ENCODE measurements at places on chromosomes 11 and 22.

DNA sequence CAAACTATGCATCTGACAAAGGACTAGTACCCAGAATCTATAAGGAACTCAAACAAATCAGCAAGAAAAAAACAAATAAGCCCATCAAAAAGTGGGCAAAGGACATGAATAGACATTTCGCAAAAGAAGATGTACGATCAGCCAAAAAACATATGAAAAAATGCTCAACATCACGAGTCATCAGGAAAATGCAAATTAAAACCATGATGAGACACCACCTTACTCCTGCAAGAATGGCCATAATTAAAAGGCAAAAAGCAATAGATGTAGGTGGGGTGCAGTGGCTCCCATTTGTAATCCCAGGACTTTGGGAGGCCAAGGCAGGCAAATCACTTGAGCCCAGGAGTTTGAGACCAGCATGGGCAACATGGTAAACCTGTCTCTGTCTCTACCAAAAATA is 10.4 kb upstream of the OR10V1 start:
- DNase-seq, result no peak

- DNase-seq, result no peak
These were observed 14.5 kb downstream of the USP2 start for GRCh38 chr11:119366690-119367620.

- no peak for DNase-seq
These were observed 191.4 kb downstream of the DBX1 start for GRCh38 chr11:19968860-19969259.

DNA sequence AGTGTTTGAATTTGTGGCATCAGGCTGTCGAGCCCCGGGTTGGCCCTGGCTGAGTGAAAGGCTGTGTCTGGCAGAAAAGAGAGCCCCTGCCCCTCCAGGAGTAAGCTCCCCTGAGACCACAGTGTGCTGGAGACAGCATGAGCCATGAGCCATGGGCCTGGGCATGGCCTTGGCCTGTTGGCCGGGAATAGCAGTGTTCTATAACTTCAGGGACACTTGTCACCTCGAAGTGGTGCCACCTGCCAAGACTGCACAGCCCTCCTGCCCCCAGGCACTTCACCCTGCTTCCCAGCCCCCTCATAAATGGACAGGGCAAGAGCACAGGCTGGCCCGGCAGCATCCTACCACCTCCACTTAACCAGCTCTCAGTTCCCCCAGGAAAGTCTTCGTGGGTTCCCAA is 20.7 kb upstream of the SUSD2 start:
- DNase-seq, result no peak

- DNase-seq, result no peak
These were observed 451 bp downstream of the FHIP1B start for GRCh38 chr11:6233984-6234386.

GRCh38 chr11:102566112-102566511 is 35.6 kb upstream of the MMP7 start:
- DNase-seq, result no peak

DNA sequence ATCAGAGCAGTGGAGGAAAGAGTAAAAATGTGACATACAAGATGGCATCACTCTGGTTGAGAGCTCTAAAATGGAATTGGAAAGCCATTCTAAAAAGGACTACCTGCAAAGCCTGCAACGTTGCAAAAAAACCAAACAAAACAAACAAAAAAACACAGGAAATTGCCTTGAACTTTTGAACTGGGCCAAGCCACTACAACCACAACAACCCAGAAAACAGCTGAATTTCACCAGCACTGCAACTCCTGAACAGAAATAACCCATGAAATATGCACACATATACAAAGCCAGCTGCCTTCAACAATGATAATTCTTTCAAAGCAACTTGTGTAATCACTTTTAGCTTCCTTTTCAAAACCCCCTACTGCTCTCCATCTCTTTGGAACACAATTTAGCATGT is 326.6 kb upstream of the LRRC4C start:
- no peak for DNase-seq

DNA sequence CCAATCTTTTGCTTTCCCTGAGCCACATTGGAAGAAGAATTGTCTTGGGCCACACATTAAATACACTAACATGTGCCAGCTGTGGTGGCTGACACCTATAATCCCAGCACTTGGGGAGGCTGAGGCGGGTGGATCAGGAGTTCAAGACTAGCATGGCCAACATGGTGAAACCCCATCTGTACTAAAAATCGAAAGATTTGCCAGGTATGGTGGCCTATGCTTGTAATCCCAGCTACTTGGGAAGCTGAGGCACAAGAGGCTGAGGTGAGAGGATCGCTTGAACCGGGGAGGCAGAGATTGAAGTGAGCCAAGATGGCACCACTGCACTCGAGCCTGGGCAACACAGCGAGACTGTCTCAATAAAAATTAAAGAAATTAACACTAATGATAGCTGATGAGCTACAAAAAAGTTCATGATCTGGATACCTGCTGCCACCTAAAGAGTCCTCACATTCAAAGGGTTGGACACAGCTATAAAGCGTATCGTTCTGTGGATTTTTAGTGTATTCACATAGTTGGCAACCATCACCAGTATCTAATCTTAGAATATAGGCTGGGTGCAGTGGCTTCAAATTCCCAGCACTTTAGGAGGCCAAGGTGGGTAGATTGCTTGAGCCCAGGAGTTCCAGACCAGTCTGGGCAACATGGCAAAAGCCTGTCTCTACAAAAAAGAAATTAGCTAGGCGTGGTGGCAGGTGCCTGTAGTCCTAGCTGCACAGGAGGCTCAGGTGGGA is 3.4 kb upstream of the LDHC start:
- DNase-seq, result no peak

GRCh38 chr11:104678408-104678807 is 219.9 kb downstream of the CASP12 start:
- DNase-seq, result no peak

DNA sequence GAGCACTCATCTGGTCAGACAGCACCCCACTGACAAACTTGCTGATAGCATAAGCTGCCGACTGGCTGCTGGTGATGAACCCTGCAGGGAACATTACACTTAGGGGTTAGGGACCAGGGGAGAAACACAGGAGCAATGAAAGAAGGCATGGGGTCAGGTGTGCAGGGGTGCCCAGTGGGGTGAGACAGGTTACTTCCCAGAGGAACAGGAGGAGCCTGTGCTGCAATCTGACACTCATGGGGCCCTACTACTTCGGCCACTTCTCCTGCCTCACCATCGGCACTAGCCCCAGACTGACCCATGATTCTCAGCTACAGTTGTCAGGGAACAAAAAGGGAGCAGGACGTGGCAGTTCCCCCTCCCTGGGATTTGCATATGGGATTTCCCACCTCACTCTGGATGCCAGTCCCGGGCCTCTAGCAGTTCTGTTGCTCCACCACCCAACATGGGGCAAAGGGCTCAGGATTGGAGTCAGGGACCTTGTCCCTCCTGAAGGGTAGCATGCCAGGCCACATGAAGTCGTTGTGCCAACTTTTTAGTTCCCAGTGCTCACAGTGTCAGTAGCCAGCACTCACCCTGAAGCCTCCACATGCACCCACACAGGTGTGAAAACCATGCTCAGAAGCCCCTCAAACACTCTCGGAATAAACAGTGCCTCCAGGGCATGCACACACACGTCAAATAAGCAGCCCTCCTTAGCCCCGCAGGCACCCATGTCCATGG is 2.2 kb downstream of the SLC37A4 start:
- no peak for DNase-seq

- DNase-seq, result no peak
These were observed 3.6 kb downstream of the FIBP start for GRCh38 chr11:65884716-65885092.

DNA sequence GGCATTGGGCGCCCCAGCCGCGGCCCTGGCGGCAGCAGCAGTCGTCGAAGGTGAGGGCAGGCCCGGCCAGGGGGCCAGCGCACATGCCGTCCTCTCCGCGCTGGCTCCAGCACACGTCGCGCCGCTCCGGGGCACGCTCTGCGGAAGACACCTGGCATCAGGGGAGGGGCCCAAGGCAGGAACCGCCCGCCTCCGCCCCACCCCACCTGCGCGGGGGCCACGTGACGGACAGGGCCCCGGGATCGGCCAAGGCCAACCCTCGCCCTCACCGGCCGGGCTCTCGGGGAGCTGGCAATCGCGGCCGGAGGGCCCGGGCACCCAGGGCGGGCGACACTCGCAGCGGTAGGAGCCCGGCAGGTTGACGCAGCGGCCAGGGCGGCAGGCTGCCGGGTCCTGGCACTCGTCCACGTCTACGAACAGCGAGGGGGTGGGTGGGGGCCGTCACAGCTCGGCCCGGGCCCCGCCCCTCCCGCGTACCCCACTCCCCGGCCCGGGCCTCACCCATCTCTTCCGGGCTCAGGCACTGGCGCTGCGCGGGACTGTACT is 14.9 kb downstream of the SCYL1 start:
- DNase-seq, result no peak

- peak; percentile 16 for DNase-seq
These were observed 3.9 kb upstream of the ABCG4 start for GRCh38 chr11:119144825-119145486.

DNA sequence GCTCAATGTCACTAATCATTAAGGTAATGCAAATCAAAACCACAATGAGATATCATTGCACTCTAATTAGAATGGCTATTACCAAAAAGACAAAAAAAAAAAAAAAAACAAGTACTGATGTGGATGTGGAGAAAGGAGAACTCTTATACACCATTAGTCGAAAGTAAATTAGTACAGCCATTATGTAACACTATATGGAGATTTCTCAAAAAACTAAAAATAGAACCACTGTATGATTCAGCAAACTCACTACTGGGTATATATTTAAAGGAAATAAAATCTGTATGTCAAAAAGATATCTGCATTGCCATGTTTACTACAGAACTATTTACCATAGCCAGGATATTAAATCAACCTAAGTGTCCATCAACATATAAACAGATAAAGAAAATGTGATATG is 265.4 kb upstream of the ARHGAP20 start:
- DNase-seq, result no peak

DNA sequence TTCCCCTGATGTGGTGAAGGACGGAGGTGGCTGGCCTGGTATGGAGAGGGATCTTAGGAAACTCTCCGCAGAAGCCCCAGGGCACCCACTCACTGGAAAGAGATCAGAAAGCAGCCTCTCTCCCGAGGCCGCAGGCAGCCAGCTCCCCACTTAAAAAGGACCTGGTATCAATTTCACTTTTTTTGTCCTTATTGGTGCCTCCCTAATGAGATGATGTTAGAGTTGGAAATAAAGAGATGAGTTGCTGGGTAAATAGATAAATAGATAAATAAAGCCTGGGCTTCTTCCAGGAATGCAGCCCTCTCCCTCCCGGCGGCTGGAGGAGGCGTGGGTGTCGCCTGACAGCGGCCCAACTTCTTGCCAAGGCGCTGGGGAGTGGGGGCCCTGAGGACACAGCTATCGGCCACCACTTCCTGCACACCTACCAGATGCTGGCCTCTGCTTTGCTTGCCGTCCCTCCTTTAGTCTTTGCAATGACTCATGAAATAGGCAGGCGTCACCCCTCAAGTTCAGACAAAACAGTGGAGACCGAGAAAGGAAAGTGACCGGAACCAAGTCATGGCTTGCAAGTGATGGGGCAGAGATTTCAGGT is 42.9 kb downstream of the LINC01488 start:
- no peak for DNase-seq

DNA sequence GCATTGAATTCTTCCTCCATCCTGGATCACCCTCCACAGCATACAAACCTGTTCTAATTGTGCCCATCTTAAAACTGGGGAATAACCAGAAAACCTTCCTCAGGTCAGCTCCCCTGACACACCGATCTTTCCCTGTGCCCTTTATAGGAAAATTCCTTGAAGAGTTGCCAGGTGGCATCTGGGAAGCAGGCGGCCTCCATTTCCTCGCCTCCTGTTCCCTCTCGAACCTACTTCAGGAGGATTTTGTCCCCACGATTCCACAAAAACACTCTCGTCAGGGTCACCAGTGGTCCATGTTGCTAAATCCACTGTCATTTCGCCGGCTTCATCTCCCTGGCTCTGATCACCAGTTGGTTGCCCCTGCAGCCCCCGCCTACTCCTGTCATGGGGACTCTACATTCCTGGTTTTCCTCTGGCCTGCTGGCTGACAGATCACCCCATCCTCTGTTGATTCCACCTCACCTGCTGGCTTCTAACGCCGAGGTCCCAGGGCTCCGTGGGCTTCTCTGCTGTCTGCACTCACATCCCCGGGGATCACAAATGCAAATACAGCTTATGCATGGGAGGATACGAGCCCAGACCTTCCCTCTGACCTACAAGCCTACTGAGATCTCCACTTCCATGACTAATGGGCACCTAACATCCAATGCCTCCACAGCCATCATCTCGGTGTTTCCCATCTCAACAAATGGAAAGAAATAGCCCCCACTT is 92.5 kb upstream of the PRDM11 start:
- DNase-seq, result no peak
